ENCODE measurements at places on chromosomes 3 and 15.

GRCh38 chr15:69443032-69443611, 9.5 kb upstream of the RPLP1 start:
- no peak for DNase-seq

DNA sequence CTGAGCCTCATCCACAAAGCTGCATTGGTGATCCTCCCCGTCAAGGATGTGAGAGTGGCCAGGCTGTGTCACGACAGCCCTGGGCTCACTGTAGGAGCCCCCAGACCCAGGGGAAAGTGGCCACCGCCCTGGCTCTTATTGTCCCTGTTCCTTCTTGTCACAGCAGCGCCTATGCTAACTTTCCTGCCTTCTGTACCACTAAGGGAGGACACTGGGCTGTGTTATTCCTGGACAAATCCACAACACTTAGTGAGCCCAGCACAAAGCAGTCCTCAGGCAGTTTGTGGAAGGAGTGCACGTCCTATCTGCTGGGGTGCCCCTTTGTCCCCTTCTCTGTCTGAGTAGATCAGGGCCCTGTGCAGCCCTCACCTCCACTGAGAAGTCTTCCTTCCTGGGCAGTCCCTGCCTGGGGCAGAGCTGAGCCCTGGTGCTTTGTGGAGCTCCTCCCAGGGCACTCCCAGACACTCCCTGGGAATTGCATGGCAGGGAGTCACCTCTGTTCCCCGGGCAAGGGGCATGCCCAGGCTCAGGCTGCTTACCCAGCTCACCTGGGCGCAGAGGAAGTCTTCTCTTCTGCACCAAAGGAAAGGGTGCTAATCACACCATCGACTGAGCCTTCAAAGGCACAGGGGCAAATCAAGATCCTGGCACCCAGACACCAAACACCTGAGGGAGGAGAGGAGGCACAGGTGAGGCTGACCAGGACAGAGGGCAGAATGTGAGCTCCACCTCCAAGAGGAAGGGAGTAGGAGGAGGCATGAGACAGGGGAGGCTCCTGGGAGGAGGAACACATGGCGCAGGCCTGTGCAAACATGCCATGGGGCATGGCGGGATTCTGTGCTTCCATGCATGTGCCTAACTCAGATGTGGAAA, 138.7 kb downstream of the KLF13 start:
- no peak for DNase-seq

DNA sequence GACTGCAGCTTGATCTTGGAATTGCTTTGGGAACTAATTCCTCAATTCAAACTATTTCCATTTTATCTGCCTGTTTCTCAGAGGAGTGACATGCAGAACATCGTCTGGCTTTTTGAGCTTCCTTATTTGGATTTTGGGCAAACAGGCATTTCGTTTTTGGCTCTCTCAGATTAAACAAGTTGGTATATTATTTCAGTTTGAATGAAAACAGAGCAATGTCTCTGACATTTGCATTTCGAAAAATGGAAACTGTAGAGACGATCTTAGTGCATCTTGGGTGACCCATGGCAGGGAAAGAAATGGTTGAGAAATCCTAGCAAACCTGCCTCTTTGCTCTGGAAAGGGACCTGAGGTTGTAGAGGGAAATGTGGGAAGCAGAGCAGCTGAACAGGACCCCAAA, 33.0 kb upstream of the SNRK start:
- DNase-seq, result no peak

GRCh38 chr3:43994657-43995546, 246.8 kb upstream of the TOPAZ1 start:
- DNase-seq, result no peak

- no peak for DNase-seq
Measured at GRCh38 chr3:197949191-197949777, 706 bp upstream of the RPL35A start.

- DNase-seq, result no peak
Measured at GRCh38 chr3:135240426-135240825, 445.4 kb downstream of the EPHB1 start.

- DNase-seq, result no peak
Measured at GRCh38 chr15:40100123-40100946, 8.3 kb downstream of the BMF start.

GRCh38 chr3:179321668-179322285, 1.1 kb upstream of the ZNF639 start:
- DNase-seq, result peak; percentile 12

DNA sequence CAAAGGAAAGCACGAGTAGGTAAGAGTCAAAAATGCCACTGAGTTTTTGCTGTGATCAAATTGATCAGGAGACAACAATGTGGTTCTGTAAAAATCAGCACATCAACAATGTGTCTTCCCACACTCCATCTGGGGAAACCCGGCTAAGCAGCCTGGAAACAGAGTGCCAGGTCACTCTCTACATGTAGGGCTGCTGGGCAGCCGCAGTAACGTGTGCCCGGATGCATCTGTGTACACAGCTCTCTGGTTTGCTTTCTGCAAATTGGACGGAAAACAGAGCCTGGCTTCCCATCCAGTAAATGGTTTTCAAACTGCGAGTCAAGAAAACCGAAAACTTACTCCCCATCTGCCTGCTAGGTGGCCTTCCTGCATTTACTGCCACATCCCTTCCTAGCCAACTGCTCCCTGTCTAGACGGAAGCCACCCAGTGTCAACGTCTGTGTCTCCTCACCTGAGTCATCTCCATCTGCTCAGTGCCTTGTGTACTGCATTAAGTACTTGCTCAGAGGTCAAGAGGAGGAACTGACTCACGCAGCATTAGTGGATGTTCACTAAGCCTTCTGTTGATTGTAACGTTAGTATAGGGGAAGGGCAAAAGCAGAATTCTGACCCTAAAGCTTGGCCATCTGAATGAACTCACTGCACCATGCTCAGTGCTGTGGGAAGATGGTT, 124.1 kb downstream of the TJP1 start:
- no peak for DNase-seq

DNA sequence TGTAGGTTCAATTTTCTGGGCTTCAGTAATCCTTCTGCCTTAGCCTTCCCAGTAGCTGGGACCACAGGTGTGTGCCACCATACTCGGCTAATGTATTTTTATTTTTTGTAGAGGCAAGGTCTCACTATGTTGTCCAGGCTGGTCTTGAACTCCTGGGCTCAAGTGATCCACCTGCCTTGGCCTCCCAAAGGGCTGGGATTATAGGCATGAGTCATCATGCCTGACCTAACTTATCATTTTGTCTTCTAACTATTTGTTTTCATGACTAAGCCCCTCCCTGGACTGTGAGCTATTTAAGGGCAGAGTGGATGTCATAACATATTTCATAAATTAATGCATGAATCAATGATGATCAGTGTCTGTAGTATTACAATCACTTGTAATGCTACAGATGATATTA, 56.1 kb upstream of the PIAS1 start:
- no peak for DNase-seq

- DNase-seq, result no peak
Measured at GRCh38 chr3:111331306-111331705, 210.7 kb upstream of the CD96 start.

GRCh38 chr3:170651260-170651845, 65.5 kb upstream of the SLC7A14 start:
- no peak for DNase-seq

DNA sequence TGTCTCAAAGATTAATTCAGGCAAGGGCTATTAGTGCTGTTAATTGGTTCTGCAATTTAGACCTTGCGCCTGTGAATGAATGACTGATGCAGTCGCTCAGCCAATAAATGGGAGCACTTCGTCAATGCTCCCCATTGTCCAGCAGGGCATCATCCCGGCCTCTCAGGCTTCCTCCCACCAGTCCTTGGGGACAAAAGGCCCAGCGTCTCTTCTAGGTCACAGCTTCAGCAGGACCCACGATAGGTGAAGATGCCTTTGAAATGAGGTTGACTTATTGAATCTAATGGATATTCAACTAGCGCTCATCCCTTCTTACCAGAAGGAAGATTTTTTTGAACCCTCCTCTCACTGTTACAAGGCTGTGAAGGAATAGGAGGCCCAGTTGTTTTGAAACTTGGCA, 47.7 kb upstream of the CLDN18 start:
- no peak for DNase-seq

Measured in hippocampal formation (tissue), 2 donors.